C1 segment of cervical spinal cord (tissue), 14 donors: ENCODE measurements at places on chromosomes 2 and 18.

DNA sequence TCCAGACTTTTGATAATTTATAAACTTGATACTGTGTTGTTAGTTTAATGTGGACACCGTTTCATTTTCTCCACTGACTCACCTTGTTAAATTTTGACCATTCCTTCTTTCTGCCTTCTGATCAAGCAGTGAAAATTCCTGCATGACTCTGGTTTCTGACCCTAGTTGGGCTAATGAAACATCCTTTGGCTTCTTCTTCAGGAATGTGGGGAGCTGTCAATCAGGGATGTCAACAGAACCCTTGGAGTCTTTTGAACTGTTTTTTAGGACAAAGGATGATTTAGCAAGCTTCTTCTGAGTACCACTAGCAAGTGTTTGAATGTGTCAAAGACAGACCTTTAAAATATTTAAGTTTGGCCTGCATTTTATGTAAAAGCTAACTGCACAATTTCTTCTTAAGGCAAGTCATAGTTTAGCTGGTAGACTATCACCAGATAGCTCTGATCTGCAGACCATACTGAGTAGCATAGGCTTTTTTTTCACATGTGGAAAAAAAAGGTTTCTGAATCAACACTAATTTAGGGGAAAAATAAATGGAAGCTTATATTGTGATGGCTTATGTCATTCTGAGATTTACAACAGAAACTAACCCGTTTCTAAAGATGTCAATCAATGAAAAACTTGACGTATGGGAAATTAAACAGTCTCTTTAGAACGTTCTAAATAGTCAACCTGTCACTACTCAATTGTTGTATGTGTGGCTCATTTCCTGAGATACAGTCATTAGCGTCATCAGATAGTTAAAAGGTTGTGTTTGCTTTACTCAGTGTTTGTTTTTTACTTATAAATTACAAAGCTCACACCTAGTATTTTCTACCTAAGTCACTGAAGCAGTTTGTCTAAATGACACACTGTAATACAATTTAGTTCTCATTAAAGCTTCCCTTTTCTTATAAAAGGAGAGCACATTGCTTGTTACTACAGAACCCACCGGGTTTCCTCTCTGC, 311.4 kb downstream of the PTPRM start:
- no peak for DNase-seq

- no peak for DNase-seq
These were observed 153.5 kb downstream of the ICOS start for GRCh38 chr2:204090021-204090420.

GRCh38 chr2:180191432-180192124, 184.5 kb upstream of the CWC22 start:
- no peak for DNase-seq

GRCh38 chr2:16746833-16747232, 81.2 kb upstream of the CYRIA start:
- DNase-seq = no peak

GRCh38 chr2:235268535-235268934, 225.3 kb upstream of the AGAP1 start:
- DNase-seq = no peak

DNA sequence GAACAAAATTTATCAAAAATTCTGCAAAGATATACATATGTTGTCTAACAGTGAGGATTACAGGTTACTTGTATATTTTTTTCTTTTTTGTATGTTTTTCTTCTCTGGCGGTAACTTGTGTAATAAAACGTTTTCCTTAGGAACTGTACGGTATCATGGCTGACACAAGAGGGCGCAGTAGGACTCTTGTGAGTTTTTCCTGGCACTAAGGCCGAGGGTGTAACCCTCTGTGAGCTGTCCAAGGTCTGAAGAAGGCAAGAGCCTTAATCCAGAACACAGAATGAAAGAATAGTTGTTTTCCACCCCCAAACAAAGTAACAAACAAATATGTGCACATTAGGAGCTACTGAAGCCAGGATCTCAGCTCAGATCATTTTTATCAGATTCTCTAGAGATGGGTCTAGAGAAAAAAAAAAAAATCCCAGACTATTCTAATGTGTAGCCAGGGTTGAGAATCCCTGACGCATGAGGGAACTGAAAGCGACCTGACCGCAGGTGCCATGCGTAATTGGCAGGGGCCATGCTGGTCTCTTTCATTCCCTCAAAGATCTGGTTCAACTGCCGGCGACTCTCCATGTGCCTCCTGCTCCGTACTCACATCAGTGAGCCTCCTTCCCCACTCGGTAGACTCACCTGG, 27.0 kb downstream of the TMEM200C start:
- no peak for DNase-seq

DNA sequence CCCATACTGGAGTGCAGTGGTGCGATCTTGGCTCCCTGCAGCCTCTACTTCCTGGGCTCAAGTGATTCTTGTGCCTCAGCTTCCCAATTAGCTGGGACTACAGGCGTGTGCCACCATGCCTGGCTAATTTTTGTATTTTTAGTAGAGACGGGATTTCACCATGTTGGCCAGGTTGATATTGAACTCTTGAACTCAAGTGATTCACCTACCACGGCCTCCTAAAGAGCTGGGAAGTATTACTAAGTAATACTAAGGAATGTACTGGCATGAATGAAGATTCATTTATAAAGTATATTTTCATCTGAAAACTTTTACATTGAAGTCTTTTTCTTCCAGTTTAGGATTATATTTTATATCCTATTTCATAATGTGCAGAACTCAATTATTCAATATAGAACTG, 38.1 kb downstream of the NUP35 start:
- DNase-seq = no peak
